ENCODE measurements at places on chromosomes 12 and 14.

DNA sequence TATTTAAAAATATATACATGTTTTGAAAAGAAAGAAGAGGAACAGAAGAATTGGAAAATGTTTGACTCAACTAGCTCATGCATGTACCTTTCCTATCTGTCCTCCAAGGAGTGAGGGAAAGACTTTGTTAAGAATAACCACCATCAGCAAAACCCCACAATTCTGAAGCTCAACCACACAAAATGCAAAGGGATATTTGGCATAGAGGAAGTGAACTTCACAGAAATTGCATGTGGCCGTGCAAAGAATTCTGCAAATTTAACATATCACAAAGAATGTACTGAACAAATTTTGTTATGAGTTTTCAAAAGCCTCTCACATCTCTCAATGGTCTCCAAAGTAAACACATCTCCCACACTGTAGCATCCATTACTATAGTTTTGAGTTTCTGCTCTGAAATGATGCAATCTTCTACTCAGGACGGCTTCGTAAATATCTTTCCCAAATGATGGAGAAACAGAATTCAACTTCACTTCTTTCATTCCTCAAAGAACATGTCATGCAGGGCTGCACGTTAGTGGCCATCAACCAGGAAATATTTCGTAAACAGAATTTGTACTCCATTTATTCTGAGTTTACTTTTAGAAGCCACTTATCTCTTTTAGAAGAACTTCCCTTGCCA is 17.6 kb downstream of the DUSP6 start:
- DNase-seq: no peak

DNA sequence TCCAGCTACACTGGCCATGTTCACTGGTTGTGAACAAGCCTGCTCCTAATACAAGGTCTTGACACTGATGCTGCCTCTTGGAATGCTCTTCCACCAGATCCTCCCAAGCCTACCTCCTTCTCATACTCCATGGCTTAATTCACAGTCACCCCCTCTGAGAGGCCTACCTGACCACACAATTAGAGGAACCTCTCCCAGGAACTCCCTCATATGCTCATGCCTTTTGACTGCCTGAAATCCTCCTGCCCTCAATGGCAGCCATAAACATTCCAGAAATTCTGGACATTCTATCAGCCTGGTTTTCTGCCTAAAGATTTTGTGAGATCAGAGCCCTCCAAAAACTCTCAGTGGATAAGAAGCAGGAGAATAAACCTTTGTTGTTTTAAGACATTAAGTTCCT is 340.2 kb downstream of the C12orf75 start:
- no peak for DNase-seq

GRCh38 chr12:121762269-121762668 is 31.2 kb downstream of the RHOF start:
- no peak for DNase-seq

GRCh38 chr12:71439362-71439612 is 311 bp upstream of the LGR5 start:
- DNase-seq: no peak

DNA sequence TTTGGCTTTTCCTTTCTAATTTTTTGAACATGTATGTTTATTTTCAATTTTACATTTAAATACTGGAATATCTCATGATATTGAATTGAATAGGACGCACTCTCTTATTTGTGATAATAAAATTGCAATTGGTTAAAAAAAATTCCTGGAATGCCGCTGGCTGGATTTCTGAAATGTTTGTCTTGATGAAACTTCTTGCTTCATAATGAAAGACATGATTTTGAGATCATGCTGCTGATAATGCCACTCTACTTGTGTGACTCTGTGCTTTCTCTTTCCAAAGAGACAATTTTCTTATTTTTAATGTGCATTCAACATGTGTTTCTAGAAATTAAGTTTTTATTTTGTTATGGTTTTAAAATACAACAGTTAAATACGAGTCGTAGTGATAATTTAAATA is 465.7 kb upstream of the FAR2 start:
- DNase-seq: no peak

DNA sequence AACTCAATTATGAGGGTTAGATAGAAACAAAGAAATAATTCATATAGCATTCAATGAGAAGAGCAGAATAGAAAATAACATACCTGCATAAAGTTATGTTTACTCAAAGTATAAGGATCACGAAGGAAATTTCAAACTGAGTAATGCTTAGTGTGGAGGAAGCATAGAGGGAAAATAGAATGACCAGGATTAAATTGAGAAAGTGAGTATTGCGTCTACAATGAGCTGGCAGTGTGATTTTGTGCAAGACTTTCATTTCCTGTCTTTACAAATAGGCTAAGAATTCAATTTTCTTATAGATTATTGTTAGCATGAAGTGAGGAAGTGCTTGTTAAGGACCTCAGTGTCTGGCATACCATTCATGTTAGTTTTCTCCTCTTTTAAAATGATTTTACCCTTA is 12.0 kb downstream of the ADGRD1 start:
- no peak for DNase-seq

GRCh38 chr12:19894050-19894449 is 454.8 kb downstream of the AEBP2 start:
- DNase-seq: no peak

DNA sequence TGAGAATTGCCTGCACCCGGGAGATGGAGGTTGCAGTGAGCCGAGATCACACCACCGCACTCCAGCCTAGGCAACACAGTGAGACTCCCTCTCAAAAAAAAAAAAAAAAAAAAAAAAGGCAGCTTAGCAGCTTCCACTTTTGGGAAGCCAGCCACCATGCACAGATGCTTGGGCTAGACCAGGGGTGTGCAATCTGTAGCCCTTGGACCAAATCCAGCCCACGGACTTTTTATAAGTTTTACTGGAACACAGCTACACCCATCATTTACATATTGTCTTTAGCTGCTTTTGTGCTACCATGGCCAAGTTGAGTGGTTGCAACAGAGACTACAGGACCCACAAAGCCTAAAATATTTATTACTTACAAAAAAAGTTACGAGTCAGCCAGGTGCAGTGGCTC is 6.7 kb downstream of the CIT start:
- DNase-seq: no peak

GRCh38 chr12:13362260-13362841 is 165.8 kb downstream of the EMP1 start:
- DNase-seq: peak; percentile 42

GRCh38 chr14:96261772-96262655 is 6.0 kb downstream of the BDKRB1 start:
- DNase-seq: peak; percentile 52

DNA sequence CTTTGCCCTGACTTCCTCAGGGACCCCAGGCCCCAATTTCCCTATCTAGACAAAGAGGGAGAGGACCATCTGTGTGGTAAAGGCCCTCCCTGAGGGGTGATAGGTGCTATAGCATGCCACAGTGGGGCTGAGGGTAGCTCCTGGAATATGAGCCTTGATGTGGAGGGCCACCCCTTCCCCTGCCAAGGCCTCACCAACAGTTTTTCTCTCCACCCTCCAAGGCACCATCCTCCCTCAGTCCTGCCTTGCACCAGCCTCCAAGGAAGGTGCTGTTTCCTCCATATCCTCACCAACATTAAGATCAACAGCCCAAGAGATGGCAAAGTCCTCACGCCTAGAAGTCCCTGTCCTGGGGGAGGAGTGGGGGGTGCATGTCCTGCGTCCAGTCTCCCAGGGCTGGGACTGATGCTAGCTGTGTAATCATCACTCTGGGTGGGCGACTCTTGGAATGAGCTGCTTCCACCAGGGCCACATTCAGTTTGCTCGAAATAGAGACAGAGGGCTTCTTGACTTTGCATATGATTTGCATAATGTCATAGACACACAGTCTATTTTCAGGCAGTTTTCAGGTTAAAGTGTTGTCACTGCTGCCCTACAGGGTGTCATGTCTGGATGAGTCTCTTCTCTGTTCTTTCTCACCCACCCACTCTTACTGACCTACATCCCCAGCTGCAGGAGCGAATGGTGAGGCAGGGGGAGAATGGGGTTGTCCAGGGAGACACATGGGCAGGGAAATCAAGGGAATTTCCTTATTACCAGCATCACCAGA is 17.4 kb downstream of the ACVRL1 start:
- no peak for DNase-seq

GRCh38 chr14:31842899-31843298 is 234.2 kb upstream of the ARHGAP5 start:
- DNase-seq: no peak

GRCh38 chr12:27635349-27635972 is 60.8 kb upstream of the REP15 start:
- no peak for DNase-seq

GRCh38 chr14:101929096-101929495 is 35.3 kb upstream of the DYNC1H1 start:
- DNase-seq: no peak

DNA sequence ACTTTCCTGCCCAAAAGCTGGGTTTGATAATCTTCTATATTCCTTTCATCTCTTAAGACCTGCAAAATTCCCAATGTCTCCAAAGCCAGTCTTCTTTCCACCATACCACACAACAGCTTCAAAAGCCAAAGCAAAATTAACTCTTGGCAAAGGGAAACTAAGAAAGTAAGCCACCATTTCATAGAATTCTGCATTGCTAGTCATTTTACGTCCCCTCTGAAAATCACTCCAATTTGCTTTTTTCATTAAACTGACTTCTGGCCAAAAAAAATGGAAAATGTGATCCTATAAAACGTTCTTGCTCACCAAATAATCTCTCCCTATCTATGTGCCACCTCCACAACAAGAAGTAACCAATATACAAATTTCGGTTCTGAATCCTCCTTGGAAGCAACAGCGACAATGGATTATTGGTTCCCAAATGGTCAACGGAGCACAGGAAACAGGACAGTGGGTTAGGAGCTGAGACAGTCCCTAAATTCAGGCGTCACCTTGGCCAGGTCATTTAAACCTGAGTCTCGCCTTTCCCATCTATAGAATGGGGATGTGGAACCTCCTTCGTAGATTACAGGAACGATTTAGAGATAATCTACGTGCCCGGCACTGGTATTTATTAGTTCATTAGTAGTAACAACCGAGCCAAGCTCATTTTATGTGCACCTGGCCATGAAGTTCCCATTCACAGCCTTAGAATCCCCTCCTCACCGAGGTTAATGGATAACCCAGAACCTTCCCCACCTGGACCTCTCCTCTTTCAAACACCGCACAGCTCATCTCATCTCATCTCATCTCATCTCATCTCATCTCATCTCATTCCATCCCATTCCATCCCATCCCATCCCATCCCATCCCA is 1.2 kb downstream of the NT5DC3 start:
- DNase-seq: no peak

DNA sequence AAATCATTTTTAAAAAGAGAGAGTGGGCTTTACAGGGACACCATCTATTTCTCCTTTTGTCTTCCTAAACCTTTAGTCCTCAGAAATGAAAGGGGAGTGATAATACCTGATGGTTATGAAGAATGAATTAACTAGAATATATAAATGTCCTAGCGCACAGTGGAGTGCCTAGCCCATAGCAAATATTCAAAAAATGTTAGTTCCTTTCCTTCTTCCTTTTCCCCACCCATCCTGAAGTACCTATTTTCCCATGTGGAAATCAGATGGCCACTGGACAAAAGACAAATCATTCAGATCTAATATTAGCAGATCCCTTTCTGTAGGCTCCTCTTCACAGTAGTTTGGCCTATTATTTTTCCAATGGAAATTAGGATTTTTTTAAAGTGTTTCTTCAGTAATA is 90.0 kb downstream of the SLC25A21 start:
- DNase-seq: no peak

DNA sequence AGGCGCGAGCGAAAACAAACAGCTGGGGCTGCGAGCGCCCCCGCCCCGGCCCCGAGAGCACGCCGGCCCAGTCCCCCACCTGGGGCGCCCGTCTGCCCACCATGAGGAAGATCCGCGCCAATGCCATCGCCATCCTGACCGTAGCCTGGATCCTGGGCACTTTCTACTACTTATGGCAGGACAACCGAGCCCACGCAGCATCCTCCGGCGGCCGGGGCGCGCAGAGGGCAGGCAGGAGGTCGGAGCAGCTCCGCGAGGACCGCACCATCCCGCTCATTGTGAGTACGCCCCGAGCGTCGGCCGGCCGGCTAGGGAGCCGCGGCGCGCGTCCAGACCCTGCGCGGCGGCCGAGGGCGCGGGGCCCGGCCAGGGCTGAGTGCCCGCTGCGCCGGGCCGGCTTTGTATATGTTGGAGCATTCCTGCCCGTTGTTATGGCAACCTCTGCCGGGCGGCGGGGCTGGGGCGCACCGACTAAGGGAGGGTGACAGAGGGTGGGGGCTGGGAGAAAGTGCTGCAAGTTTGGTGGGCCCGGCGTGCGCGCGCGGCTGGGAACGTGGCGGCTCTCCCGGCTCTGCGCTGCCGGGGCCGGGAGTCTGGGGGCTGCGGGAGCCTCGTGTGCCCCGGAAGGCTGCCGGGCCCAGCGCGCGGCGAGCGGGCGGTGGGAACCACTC is 367 bp downstream of the GALNT16 start:
- DNase-seq: peak; percentile 46

GRCh38 chr12:113955109-113955970 is 10.8 kb downstream of the RBM19 start:
- no peak for DNase-seq

- no peak for DNase-seq
These were observed 91.3 kb downstream of the EP400 start for GRCh38 chr12:132040906-132041606.

DNA sequence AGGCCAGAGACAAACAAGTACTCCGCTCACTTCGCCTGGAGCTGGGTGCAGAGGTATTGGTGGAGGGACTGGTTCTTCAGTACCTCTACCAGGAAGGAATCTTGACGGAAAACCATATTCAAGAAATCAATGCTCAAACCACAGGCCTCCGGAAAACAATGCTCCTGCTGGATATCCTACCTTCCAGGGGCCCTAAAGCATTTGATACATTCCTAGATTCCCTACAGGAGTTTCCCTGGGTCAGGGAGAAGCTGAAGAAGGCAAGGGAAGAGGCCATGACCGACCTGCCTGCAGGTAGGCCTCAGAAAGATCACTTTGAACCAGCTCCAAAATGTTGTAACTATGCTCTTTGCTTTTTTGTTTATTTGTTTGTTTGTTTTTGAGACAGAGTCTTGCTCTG is 1.6 kb downstream of the CRADD start:
- DNase-seq: no peak

- no peak for DNase-seq
These were observed 203.1 kb downstream of the ITPR2 start for GRCh38 chr12:26629864-26630263.

GRCh38 chr12:39628836-39629235 is 9.2 kb upstream of the ABCD2 start:
- DNase-seq: no peak
